ENCODE measurements at places on chromosomes 5 and 9.

DNA sequence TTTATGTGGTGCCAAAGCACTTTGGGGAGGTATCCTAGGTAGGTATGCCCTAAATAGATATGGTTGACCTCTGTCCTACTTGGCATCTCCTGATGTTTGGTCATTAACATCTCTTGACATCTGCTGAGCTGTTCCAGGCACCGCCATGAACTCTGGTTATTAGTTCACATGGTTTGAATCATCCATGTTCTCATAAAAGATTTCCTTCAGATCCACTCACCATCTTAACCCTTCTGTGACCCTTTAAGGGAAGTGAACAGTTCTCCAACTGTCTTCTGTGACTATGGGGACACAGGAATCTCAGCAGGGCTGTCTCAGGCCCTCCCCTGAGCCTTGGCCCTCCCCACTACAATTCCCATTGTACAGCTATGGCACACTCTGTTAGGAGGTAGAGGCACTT is 167.7 kb downstream of the CDH6 start:
- DNase-seq = no peak

- no peak for DNase-seq
Measured at GRCh38 chr5:144024545-144024944, 145.9 kb downstream of the YIPF5 start.

GRCh38 chr9:133273098-133273497 is 1.9 kb downstream of the ABO start:
- DNase-seq = no peak

GRCh38 chr5:147450606-147451005 is 59.3 kb downstream of the DPYSL3 start:
- DNase-seq = no peak

GRCh38 chr9:116124472-116125040 is 29.0 kb upstream of the PAPPA start:
- no peak for DNase-seq

- DNase-seq = no peak
Measured at GRCh38 chr9:89558948-89559347, 45.9 kb upstream of the GADD45G start.

DNA sequence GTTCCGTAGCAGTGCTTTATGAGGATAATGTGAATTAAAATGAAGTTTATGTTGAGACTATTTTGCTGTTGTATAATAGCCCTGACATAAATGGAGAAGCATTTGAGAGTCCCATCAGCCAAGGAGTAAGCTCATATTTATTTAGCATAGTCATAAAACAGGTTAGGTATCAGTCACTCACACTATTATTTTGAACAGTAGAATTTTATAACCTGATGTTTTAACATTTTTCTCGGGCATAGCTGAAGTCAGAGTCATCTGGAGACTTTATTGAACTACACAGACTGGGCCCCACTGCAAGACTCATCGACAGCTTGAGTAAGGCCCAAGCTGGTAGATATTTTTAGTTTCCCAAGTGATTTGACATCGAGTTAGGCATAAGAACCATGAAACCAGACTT is 620.3 kb upstream of the WWC1 start:
- DNase-seq = no peak

DNA sequence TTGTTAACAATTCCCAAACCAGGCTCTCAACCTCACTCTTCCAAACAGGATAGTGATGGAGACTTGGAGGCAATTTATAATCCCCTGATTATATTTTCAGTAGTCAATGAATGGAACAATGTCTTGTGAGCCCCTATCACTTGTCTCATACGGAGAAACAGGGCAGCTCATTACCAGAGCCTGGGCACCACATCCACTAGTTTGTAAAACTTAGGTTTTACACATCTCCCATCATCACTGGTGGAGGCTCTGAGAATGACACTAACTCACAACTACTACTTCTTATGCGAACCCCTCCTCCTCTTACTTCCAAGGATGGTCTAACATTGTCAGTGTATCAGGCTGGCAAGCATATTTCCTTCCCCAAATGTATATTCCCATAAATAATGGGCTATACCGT is 253.7 kb downstream of the EPB41L4A start:
- no peak for DNase-seq

DNA sequence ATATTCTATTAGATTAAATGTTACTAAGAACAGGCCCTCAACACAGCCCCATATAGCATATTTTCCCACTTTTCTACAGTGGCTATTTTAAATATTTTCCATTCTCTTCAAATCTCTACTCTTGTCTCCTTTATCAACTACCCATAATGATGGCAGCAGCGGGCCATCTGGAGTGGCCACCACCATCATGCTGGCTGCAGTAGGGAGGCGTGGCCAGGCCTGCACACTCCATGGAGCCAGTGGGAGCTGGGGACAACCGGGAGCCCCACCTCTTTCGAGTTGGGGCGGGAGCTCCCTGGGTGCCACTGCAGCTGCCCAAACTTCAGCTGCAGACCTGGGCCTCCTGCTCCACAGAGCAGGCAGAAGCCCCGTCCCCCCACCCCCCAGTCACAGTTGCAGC is 98.4 kb upstream of the RANBP6 start:
- DNase-seq = no peak

DNA sequence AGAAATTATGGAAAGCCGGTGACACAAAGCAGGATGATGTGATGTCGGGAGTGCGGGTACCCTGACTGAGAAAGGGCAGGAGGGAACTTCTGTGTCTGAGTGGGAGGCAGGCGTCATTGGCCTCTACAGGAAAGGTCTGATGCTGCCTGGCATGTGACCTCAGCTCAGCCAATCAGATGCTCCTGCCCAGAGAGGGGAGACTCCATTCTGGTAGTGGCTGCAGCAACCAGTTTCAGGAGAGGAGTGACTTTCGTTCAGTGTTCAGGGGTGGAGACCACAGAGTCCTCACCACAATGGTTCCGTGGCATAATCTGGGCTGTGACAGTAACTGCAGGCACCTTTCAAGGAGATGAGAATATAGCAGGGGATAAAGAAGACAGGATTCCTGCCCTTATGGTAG is 6.7 kb upstream of the SFXN1 start:
- DNase-seq = no peak

- DNase-seq = no peak
Measured at GRCh38 chr9:135809166-135809565, 98.2 kb downstream of the CAMSAP1 start.

DNA sequence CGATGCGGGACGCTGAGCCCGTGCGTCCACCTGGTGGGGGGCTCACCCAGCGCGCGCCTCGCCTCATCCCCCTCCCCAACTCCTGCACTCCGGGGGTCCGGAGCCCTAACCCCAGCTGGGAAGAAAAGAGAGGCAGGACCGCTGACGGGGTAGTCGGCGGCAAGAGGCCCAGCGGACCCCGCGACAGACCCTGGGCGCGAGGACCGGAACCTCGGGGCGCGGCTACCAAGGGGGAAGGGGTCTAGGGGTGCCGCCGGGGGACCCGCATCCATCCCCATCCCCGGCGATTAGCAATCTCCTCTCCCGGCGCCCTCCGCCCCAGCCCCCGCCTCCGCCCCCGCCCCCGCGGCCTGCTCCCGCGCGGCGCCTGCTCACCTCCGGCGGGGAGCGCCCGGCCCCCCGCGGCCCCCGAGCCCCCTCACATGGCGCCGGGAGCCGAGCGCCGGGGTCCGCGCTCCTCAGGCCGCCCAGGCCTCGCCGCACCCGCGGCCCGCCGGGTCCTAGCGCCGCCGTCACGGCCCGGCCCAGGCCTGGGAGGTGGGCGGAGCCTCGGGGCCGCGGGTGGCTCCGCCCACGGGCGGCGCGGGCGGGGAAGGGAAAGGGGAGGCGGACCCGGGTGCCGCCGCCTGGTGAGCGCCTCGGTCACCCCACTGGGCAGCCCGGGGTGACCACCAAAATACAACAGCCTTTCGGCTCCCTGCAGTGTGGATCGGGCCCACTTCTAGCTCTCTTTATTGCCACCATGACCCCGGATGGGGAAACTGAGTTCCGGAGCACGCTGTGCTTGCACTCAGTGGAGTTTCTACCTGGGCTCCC is at the start of gene ST6GALNAC6:
ST6GALNAC6 (minus strand) TSS at position 476 of the 816 bp plus-strand sequence. CDS start 1,622 bp downstream, outside the sequence.
- DNase-seq = peak; percentile 73

GRCh38 chr5:96790961-96791504 is 16.7 kb downstream of the ERAP1 start:
- no peak for DNase-seq

DNA sequence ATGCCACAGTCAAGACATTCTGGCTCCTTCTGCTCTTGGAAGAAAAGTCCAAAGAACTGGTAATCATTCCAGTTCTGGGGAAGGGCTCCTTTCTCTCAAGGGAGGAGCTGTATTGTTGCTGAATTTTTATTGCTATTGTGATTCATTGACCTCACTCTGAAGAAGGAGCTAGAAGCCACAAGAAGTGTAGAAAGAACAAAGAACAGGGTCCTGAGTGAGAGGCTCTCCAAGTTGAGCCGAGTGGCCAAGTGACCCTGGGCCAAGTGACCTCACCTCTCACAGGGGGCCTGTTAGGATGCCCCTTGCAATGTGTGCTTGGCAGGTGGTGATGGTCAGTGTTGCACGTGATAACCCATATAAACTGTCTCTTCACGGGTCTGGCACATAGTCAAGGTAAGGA is 173.3 kb downstream of the FGF18 start:
- DNase-seq = no peak

DNA sequence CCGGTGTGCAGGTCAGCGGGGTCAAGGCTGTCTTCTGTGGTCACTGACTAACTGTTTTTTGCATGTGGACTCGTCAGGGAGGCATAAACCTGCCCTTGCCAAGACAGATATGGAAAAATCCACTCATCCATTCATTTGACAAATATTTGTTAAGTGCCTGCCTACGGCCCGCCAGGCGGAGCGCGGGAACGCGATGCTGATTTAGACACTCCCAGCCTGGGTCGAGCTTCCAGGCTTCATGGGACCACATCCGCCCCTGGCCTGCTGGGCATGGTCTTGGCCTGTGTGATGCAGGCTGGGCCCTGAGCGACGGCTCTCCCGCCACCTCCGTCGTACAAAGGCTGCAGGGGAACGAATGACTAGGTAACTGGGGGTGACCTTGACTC is 18.1 kb downstream of the MYMK start:
- DNase-seq = peak; percentile 48

- no peak for DNase-seq
Measured at GRCh38 chr9:77841739-77842386, 189.7 kb downstream of the GNAQ start.

- no peak for DNase-seq
Measured at GRCh38 chr5:117266280-117266679, 691.7 kb upstream of the SEMA6A start.

DNA sequence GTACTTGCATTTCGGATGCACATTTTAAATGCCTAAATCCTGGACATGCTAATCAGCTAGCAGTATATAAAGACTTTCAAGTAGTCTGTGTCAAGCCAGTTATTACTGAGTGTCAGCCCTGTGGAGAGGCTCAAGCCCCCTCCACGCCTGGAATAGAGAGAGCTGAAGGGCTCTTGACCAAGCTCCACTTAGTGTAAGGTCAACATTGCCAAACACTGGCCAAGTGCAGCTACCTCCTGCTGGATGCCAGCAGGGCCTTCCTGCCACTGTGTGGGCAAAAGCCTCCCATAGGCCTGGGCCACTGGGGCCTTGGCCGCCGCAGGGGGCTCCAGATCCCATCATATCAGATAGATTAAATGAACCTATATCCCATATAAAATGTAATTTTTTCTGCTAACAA is 239.4 kb upstream of the PANK3 start:
- DNase-seq = no peak

DNA sequence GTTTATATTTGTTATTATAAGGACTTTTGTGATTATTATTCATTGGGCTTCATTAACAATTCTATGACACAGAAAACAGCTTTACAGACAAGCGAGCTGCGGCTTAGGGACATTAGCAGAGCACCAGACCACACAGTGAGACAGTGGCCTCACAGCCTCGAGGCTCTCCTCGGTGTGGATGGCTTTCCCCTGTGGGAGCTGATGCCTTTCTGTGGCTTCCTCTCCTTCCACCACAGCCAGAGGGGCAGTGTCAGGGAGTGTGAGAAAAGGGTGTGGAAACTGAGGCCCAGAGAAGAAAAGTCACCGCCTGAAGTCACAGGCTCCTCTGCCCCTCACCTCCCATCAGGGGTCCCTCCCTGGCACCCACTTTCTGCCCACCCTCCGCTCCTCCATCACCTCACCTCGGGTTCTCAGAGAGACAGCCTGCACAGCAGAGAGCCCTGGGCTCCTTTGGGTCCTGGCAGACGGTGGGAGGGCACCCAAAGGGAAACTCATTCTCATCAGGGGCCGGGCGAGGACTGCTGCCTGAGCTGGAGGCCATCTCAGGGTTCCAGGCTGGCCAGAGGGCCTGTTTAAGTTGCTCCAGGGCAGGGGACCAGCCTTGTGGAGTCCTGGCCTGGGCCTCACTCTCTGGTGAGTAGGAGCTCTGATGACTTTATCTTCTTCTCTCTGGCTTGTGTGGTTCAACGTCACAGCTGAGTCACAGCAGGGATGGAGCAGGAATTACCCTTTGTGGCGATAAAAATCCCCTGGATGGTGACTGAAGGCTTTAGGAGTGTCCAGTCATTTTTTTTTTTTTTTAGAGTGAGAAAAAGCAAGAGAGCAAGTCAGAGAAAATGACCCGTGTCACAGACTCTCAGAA is 830 bp downstream of the TRAF1 start:
- DNase-seq = peak; percentile 45

DNA sequence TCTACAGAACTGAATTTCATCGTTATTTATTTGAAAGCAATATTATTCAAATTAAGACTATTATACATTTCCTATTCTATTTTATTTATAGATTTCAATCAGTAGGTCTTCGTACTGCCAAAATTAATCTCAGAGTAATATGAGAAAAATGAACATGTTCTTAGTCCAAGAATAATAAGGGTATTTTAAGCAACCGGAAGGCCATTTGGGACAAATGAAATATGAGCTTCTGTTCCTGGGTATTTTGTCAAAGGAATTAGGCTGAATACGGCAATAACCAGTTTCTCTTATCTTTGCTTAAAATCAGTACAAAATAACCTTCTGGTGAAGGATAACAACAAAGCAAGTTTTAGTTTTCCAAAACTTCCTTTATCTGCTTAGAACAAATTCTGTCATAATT is 410.3 kb upstream of the PRR16 start:
- DNase-seq = no peak

DNA sequence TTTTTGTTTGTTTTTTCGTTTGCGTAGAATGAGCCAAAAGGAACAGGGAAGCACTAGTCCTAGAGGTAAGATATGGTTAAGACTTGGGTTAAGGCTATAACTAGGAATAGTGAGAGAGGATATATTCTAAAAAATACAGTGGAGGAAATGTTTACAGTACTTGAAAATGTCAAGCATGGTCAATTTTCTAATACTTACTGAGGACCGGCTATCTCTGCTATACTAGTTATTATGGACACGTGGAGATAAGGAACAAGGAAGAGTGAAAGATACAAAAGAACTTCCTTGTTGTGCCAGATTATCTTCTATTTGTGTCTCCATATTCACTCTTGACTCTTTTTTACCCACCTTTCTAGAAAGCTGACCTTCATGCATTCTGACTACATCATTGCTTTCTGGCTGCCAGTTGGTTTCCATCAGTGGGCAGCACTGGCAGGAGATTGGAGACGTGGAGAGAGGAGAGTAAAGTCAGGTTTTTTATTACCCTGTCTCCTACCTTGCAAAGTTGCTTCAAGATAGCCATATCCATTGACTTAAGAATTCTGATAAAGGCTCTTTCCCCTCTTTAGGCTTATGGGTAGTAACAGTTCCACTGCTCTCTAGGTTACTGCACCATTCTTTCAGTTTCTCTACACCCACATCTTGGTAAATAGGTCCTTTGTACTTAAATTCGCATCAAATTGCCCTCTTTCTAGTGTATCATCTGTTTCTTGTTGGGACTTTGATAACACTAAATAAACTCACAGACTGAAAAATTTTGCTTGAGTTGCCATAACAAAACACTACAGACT is 9.0 kb upstream of the RFX3 start:
- no peak for DNase-seq
